DMS79 treated with DMSO at 0.1 percent for 48 hours (cell line): ENCODE measurements at places on chromosomes 12 and 14.
A peak's percentile ranks its signal among the peaks of the same experiment; 100 is the strongest.

GRCh38 chr14:91368776-91369416 lies 48.7 kb downstream of the CCDC88C start:
- peak; percentile 93 for DNase-seq

DNA sequence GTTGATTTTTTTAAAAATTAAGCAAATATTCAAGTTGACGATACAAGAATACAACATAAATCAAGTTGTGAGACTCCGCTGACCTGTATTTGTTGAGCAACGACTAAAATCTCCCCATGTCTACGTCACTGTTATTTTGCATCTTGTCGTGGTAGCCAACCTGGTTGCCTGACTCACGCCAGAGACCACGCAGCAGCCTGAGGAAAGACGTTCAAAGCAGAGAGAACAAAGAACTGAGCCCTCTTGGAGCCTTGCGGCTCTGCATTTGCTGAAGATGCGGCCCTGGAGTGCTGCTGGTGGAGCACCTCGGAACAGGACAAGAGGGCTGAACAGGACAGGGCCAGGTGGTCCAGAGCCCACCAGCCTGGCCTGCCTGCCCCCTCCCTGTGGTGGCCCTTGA lies 21.4 kb upstream of the DIO3 start:
- DNase-seq = no peak

DNA sequence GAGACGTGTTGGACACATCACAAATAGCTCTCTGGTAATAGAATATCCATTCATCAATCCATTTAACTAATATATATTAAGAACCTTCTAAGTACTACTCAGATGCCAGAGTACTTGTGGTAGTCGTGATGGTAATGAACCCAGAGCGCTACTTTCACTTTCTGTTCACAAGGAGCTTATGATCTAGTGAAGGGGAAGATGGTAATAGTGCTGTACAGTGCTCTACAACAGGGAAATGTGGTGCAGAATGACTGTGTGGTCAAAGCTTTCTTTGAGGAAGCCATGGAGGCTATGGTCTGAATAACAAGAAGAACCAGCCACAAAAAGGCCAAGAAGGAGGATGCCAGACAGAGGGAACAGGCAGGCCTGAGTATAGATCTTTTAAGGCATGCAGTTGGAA lies 212.0 kb downstream of the PTPRO start:
- DNase-seq = no peak

DNA sequence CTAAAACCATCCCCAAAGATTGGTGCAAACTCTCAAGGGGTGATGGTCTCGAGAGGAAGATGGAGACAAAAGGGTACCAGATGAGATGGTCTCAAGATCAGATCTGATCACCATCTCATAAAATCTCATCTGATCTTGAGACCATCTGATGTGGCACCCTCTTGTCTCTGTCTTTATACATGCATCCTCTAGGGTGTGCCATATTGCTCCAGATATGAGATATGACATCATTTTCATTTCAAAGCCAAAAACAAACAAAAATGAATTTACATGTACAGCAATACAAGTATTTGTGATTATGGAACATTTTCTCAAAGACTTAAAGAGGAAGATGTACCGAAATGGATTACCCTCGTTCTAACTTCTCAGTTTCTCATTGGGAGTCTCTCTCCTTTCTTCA lies 787.2 kb downstream of the GALC start:
- no peak for DNase-seq

DNA sequence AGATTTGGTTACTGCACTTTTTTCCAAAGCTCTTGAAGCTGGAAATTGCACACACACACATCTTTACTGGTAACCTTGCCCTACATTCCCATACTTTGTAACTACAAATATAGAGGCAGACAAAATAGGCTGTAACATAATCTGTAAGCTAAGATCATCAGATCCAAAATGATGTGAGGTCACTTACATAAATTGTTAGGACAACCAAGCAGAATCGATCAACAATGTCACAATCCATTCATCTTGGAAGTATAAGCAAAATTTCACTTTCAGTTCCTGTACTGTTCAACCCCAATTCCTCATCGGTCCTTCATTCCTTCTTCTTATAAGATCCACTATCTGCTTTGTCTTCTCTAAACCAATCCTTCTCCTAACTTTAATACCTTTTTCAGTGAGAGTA lies 72.6 kb downstream of the EPS8 start:
- no peak for DNase-seq

- no peak for DNase-seq
These were observed 32.3 kb downstream of the NINJ2 start for GRCh38 chr12:630656-631632.
